ENCODE measurements at places on chromosomes 1 and 21. TPM values are rescaled to one million over a fixed set of nuclear protein-coding genes. Genes with fewer than 3 reads are reported as not detected.
A peak's percentile ranks its signal among the peaks of the same experiment; 100 is the strongest.

DNA sequence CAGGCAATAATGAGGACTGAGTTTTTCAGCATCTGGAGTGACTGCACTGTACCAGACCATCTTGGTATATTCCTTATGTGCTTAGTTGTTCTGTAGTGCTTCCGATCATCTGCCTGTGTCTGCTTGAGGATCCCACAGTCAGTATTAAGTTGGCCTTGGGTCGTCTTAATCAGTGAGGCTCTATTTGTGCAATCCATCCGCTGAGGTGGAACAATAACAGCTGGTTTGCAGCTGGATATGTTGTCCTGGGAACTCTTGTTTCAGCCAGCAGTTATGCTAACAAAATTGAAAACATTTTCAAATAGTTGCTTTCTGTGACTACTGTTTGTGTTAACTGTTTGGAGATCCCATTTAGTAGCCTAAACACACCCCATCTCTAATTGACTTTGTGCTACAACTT lies 73.7 kb downstream of the LAMC1 start:
- no peaks in the 10 kb centered on the region for H3K36me3 ChIP-seq
- DNase-seq: peak; percentile 56
- peak overlapping the region; percentile 85 for H3K27ac ChIP-seq
- peak overlapping the region; percentile 0 for H3K4me3 ChIP-seq
- H3K4me1 ChIP-seq: peaks cover 26% of the 10 kb centered on the region

DNA sequence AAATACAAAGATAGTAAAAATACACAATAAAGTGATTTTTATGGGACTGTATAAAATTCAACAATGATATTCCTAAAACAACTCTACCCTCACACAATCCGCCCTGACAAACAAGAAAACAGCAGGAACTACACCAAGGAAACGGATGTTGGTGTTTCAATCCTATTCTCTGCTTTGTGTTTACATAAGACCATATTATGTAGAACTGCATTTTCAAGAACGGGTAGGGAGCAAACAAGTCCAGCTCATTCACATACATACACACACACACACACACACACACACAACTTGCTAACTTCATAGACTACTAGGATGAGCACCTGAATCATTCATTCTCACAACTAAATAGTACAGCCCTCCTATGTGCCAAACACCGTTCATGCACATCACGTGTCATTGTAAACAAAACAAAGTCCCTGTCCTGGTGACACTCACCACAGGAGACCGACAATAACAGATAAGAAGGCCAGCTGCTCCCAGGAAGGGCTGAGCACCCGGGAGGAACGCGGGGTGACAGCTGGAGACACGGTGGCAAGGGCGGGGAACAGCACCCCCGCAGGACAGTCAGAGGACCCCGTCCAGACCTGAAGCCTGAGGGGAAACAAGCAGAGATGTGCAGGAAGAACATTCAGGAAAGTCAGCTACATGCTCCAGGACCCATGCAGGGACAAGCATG lies 43.0 kb downstream of the NPHP4 start:
- H3K4me3 ChIP-seq: no peak overlapping the region
- no peaks in the 10 kb centered on the region for H3K27me3 ChIP-seq
- no peak for DNase-seq
- no peaks in the 10 kb centered on the region for H3K36me3 ChIP-seq

DNA sequence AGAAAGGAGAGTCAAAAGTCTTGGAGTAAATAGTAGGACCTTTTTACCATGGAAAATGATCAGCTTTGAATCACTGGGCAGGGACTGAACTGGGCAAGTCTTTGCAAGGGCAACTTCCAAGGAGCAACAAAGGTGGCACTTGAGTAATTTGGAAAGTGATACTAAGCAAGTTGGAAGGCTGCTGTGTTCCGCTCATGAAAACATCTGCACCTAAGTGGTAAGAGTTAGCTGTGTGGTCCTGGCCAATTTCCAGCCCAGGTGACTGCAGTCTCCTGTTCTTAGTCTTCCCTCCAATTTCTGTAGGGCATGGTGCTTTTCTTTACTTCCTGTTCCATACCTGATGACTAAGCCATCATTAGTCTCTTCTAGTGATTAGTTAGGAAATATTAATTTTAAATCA lies 35.5 kb upstream of the PRDM2 start:
- no peak overlapping the region for H3K4me3 ChIP-seq
- H3K4me1 ChIP-seq: no peaks in the 10 kb centered on the region
- H3K27ac ChIP-seq: no peak overlapping the region
- no peaks in the 10 kb centered on the region for H3K27me3 ChIP-seq
- H3K36me3 ChIP-seq: no peaks in the 10 kb centered on the region
- no peak for DNase-seq

- H3K27me3 ChIP-seq: no peaks in the 10 kb centered on the region
- no peak overlapping the region for H3K4me3 ChIP-seq
- H3K4me1 ChIP-seq: peaks cover 2% of the 10 kb centered on the region
- DNase-seq: peak; percentile 80
- H3K36me3 ChIP-seq: no peaks in the 10 kb centered on the region
- no peak overlapping the region for H3K27ac ChIP-seq
These were observed 30.6 kb downstream of the ZC3H11B start for GRCh38 chr1:219582296-219582695.

DNA sequence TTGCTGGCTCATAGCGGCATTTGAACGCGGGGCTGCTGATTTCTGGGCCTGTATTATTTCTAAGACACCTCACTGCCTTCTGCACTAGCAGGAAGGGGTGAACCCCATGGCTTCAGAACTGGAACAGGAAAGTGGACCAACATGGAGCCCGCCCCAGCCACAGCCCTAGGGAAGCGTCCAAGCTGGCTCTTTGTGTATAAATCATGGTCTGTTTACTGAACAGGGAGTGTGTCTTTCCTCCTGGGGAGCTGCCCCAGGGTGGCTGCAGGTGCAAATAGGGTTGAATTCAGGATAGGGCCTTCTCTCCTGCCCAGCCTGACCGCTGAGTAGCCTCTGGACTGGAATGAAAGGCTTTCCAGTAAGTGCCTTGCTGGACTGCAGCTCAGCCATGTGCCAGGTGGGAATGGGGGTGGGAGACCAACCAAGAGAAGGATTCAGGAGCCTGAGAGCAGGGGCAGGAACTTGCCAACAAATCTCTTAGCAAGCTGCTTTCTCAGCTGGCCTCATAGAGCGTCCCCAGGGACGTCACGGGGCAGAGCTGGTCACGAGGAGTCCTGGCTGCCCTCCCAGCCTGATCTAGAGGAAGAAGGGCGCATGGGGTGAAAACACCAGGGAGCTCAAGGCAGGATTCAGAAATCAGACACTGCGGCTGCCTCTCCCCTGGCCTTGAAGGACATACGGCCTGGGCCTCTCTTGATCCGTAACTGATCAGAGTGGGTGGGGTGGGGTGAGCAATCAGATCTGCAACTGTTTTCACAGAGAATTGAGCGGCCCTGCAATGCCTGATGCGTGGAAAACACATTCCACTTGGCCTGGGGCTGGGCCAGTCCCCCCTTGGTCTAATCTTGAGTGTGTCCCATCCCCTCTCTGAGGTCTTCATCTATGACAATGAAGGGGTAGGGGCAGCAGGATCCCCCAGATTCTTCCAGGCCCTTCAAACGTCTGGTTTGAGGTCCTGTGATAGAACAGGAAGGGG lies 56.5 kb upstream of the SELENON start:
- peaks cover 15% of the 10 kb centered on the region for H3K4me1 ChIP-seq
- H3K27me3 ChIP-seq: peaks cover 2% of the 10 kb centered on the region
- DNase-seq: peak; percentile 24
- peak overlapping the region; percentile 34 for H3K27ac ChIP-seq

DNA sequence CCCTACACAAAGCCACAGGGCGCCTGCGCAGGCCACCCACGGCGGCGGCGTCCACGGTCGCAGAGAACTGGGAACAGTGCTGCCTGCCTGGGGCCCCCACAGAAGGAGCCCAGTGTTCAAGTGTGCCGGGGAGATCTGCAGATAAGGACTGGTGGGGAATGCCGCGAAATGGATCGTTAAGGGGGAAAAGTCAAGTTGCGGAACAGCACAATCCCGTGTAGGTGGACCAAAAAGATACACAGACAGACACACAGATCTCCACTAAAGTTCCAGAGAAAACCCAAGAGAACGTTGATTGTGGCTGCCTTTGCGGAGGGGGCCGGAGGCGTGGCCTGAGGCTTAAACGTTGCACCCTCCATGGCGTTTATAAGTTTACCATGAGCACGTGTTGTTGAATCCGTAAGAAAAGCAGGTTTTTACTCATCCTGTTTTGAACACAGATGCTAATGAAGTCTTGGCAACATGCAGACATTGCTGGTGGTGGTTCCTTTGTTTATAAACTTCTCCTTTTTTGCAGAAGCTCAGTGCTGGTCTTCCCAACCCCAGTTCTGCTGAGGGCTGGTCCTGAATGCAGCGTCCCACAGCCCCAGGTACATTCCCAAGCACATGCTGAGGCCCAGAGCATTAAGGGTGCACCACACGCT lies 4.1 kb downstream of the SPATC1L start:
- DNase-seq: no peak
- H3K4me3 ChIP-seq: no peak overlapping the region
- no peak overlapping the region for H3K27ac ChIP-seq
- peaks cover 3% of the 10 kb centered on the region for H3K4me1 ChIP-seq
- H3K27me3 ChIP-seq: no peaks in the 10 kb centered on the region

Gene IL10
- not detected for total RNA-seq

Gene SOD1
- 212 TPM for total RNA-seq

Measured in fibroblast of lung (primary cell).